Activated CD4-positive, alpha-beta T cell treated with anti-CD3 and anti-CD28 coated beads, Interleukin-2, amount 50 U/mL, for 16 hours (primary cell): ENCODE measurements at places on chromosomes 12 and 14.

DNA sequence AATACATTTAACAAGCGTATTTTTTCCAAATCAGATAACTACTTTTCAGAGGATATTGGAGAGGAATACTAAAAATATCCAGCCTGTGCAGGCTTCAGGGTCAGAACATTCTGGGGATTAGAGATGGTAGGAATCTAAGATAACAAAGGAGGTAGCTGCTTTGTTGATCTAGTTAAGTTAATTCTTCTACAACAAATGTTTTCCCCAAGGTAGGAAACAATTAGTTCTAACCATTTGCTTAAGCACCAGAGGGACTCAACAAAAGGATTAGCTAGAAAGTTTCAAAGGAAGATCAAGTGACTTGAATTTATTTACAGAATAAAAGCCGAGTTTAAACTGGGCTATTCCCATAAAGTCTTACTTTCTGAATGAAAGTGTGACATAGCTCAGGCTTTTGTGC, 524.2 kb downstream of the TMTC2 start:
- no peak for DNase-seq

DNA sequence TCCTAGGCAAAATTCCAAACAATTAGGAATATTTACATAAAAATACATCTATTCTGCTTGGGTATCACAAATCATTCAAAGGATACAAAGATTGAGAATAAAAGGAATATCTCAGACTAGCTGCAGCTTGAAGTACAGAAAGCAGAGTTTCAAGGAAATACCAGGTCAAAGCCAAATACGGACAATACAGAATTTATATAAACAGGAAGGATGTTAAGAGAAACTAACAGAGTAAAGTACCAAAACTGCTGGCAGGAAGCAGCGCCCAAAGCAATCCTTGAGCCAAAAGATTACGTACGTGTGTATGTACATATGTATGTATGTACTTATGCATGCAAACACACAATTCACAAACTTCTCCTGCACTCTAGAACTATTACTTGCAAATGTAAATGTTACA, 86.6 kb downstream of the PPP1R12A start:
- no peak for DNase-seq

DNA sequence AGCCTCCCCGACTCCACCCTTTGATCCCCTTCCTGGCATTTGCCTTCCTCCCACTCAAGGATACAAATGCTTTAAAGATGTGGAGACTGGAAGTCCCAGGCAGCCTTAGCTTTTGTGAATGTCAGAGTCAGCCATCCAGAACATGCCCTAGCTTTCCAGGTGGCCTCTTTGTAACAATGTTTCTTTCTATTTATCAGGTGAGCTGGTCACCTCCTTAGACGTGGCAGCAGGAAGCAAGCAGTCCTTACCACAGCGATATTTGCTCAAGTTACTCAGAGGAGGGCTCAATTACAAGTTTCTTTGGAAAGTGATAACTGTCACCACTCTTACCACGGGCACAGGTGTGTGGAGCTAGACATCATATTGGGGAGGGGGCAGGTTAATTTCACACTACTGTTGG, 4.9 kb downstream of the GALNT6 start:
- DNase-seq: no peak

DNA sequence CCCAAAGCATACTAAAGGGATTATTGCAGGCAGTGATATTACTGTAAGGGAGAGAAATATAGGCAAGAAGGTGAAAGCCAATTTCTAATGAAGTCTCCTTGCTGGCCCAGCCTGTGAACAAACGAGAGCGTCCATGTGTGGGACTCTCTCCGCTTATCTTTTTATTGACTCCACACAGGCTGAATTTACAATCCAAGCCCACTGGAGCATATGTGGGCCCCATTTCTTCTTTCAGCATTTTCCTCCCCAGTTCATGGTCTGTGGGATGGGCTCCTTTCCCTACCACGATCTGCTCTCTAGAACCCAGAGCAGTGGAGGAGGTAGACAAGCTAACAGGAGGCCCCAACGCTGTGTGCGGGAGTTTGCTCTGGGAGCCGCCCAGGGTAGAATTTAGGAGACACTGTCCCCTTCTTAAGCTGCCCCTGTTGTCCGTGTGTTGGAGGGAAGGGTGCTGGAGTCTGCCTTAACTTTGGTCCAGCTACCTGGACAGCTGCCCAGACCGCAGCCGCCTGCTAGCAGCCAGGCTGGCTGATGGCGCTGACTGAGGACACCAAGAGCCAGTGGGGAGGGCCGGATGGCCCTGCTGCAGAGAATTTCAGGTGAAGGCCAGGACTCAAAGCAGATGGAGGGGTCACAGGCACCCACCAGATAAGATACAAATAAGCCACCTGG, 3.2 kb upstream of the HOXC11 start:
- no peak for DNase-seq

GRCh38 chr12:14919455-14919854, 18.9 kb downstream of the ERP27 start:
- DNase-seq: no peak

GRCh38 chr14:37196604-37197420, 925 bp upstream of the MIPOL1 start:
- no peak for DNase-seq

GRCh38 chr14:94548999-94549985, 11.9 kb upstream of the SERPINA4 start:
- DNase-seq: peak; percentile 55

GRCh38 chr14:37023875-37024565, 148.4 kb downstream of the SLC25A21 start:
- no peak for DNase-seq

GRCh38 chr12:48420039-48420775, 52.2 kb upstream of the ANP32D start:
- DNase-seq: no peak

DNA sequence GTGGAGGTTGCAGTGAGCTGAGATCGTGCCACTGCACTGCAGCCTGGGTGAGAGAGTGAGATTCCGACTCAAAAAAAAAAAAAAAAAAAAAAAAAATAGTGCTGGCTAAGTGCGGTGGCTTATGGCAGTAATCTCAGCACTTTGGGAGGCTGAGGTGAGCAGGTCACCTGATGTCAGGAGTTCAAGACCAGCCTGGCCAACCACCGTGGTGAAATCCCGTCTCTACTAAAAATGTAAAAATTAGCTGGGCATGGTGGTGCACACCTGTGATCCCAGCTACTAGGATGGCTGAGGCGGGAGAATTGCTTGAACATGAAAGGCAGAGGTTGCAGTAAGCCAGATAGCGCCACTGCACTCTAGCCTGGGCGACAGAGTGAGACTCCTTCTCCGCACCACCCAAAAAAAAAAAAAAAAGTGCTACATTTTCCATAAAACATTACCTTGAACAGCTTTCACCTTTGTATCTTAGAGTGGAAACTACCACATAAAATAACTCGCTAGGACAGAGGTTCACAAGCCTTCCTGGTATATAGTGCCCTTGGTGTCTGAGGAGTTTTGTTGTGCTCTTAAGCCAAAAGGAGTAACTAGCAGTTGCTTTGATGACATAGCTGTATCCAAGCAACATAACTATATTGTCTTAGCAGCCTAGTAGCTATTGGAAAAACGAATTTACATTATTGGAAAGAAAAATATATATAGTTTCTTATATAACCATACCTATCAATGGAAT, 11.1 kb downstream of the PTGES3 start:
- no peak for DNase-seq

- DNase-seq: no peak
These were observed 76.8 kb downstream of the WSCD2 start for GRCh38 chr12:108205864-108206263.

GRCh38 chr12:109994401-109995175, 1.6 kb downstream of the GIT2 start:
- peak; percentile 50 for DNase-seq

- DNase-seq: no peak
These were observed 57.7 kb downstream of the ATP2A2 start for GRCh38 chr12:110338754-110339153.

DNA sequence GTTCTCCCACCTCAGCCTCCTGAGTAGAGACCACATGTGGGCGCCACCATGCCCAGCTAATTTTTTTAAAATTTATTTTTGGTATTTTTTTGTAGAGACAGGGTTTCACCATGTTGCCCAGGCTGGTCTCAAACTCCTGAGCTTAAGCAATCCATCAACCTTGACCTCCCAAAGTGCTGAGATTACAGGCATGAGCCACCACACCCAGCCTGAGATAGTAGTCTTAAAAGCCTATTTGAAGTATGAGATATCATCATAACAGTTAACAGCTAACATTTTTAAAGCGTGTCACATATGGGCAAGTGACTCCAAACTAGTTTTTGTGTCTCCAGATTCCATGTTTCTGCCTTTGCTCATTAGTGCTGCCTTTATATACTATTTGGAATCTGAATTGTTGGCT, 74.6 kb upstream of the WSCD2 start:
- DNase-seq: no peak

DNA sequence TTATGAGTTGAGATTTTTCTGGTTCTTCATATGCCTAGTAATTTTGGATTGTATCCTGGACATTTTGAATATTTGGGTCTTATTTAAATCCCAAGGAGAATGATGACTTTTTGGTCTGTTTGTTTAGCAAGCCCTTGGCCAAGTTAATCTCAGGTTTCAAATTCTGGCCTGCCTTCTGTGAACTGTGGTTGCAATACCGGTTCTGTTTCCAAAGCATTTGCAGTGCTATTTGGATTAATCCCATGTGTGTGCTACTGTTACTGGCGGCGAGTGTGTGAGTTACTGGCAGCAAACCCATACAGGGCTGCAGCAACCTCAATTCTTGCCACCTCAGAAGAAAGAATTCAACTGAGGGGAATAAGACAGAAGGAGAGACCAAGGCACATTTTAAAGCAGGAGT, 51.1 kb downstream of the TMEM260 start:
- no peak for DNase-seq

GRCh38 chr14:71591231-71591630, 341.0 kb upstream of the RGS6 start:
- no peak for DNase-seq

GRCh38 chr12:19288161-19288560, 151.1 kb upstream of the AEBP2 start:
- no peak for DNase-seq
